ENCODE measurements at places on chromosomes 12 and 14. TPM values are rescaled to one million over a fixed set of nuclear protein-coding genes. Genes with fewer than 3 reads are reported as not detected.

DNA sequence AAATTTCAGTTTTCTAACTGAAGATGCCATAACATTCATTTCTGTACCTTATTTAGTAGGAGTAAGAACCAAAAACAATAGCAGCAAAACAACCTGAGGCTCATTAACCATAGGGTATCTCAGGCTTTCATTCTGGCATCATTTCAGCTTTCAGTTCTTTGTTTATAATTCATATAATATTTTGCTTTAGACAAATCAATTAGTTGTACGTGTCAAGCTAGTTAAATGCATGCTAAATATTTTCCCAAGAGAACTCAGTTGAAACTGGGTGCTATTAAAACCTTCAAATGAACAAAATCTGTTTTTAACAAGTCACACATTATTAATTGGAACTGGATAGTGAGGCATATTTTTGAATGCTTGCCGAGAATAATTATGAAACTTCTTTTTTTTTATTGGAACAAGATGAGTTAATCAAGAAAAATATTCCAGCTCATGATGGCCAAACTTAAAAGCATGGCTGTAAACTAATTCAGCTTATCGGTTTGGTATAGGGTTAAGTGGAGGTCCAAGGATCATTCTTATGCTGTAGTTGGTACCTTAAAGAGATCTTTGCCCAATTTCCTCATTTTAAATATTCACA lies 442.7 kb downstream of the BTG1 start:
- no peaks in the 10 kb centered on the region for H3K27me3 ChIP-seq
- H3K4me3 ChIP-seq, result no peak overlapping the region
- no peaks in the 10 kb centered on the region for H3K36me3 ChIP-seq
- no peak overlapping the region for H3K27ac ChIP-seq
- H3K4me1 ChIP-seq, result no peaks in the 10 kb centered on the region

- peaks cover 13% of the 10 kb centered on the region for H3K4me1 ChIP-seq
- H3K4me3 ChIP-seq, result no peak overlapping the region
- DNase-seq, result no peak
Measured at GRCh38 chr12:98123021-98123461, 392.3 kb upstream of the TMPO start.

DNA sequence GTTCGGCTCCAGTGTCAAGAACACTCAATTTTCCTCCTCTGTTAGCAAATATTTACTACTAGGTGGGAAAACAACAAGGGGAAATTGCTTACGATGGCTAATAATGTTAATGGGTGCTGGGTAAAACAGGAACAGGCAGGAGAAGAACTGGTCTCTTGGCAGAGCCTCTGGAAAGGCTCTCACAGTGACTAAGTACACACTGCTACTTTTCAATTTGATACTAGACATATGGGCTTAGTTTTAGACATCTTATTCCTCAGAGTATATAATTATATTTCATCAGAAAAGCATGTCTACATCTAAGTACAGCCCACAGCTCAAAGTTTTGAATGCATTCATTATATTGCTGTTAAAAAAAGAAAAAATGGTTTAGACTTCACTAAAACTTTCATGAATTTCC lies 65.4 kb upstream of the SAV1 start:
- H3K27me3 ChIP-seq, result no peaks in the 10 kb centered on the region
- no peak overlapping the region for H3K4me3 ChIP-seq
- H3K27ac ChIP-seq, result no peak overlapping the region

DNA sequence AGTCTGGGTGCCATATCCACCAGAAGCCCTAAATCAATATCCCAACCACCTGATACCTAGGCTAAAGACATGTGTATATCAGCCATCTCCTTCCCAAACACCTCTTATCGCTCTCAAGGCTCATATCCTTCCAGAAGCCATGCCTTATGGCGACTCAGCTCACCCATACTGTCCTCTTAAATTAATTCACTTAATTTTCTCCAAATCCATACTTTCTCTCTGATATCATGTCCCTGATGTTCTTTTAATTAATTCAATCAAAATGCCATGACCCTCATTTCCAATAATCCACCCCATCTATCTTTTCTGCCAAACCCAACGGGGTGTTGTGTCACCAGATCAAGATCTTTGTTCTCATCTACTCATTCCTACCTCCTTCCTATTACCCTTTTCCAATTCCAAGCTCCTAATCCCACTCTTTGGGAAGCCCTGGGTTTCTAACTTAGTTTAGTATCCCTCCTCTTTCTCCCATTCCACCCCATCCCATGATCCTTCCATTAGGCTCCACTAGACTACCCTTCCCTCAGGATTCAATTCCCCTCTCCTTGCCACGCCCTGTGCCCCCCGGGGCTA lies 723 bp downstream of the ATF7 start:
- no peaks in the 10 kb centered on the region for H3K36me3 ChIP-seq
- peak overlapping the region; percentile 69 for H3K4me3 ChIP-seq
- no peaks in the 10 kb centered on the region for H3K4me1 ChIP-seq
- no peak for DNase-seq

- no peak for DNase-seq
- H3K36me3 ChIP-seq, result no peaks in the 10 kb centered on the region
- no peaks in the 10 kb centered on the region for H3K27me3 ChIP-seq
- H3K4me1 ChIP-seq, result peaks cover 41% of the 10 kb centered on the region
- no peak overlapping the region for H3K4me3 ChIP-seq
Measured at GRCh38 chr14:51870606-51871005, 10.2 kb downstream of the GNG2 start.

DNA sequence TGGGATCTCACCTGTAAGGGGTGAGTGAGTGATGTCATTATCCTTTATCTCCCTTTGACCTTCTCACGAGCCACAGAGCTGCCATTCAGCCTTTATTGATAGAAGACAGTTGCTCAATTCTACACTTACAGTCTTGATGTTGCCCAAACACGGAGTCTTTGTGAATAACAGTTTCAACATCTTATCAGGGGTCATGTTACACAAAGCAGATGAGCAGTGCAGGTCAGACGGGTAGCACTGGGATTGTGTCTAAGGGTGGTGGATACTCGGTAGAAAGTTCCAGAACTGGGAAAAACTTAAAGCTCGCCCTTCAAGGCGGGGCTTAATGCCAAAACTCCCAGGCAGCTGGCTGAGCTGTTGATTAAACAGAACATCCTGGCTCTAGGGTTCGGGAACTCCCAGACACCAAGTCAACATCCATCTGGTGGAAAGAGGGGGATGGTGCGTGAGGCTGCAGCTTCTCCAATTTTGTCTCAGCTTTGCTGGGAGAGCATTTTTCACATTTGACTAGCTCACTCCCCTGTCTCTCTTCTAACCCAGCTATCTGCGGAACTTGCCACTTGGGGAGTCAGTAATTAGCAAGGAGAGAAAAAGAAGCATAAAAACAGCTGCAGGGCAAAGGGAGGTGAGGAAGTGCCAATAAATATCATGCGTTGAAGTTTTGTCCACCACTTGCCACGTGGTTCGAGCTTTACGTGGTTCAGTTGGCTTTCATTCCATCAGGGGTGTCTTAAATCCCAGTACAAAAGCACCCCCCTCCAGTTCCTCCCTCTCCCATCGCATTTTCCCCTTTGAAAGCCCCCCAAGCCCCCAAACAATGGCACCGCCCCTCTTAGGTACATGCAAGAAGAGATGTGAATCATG lies 31.0 kb downstream of the FOXN4 start:
- no peaks in the 10 kb centered on the region for H3K36me3 ChIP-seq
- no peak overlapping the region for H3K4me3 ChIP-seq
- H3K4me1 ChIP-seq, result peaks cover 17% of the 10 kb centered on the region
- no peak for DNase-seq
- peak overlapping the region; percentile 53 for H3K27ac ChIP-seq

DNA sequence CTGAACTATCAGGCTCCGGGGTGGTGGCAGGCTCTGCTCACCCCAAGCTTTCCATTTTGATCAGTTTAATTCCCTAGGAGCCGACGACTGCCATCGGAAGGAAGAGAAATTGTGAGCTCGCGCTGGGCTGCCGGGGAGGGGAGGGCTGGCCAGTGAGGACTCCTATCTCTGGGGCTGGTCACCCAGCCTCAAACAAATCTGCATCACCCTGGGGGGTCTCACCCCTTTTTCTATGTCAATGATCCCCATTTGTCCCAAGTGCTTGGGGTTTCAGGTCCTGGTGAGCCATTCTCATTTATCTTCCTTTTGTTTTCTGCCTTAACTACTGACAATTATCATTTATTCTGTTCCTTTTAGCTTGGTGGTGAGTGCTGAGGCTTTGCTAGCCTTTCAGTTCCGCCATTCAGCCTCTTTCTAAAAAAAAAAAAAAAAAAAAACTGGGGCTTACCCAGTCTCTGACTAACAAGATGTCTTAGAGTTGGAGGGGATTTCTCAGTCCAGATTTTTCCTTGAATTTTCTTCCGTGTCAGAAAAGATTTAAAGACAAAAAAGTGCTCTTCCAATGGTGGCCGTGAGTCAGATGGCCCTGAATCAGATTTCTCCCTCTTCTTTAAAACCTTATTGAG lies 22.8 kb upstream of the USP44 start:
- H3K36me3 ChIP-seq, result no peaks in the 10 kb centered on the region
- no peak overlapping the region for H3K27ac ChIP-seq
- no peaks in the 10 kb centered on the region for H3K27me3 ChIP-seq
- H3K4me1 ChIP-seq, result peaks cover 4% of the 10 kb centered on the region

- H3K4me1 ChIP-seq, result no peaks in the 10 kb centered on the region
- no peak for DNase-seq
- H3K27ac ChIP-seq, result peak overlapping the region; percentile 89
- H3K36me3 ChIP-seq, result no peaks in the 10 kb centered on the region
Measured at GRCh38 chr12:124938587-124938986, 24.1 kb upstream of the UBC start.

- H3K36me3 ChIP-seq, result no peaks in the 10 kb centered on the region
- H3K4me1 ChIP-seq, result no peaks in the 10 kb centered on the region
- H3K27me3 ChIP-seq, result no peaks in the 10 kb centered on the region
- no peak overlapping the region for H3K27ac ChIP-seq
- peak; percentile 48 for DNase-seq
Measured at GRCh38 chr14:101499080-101499479, 62.2 kb upstream of the DIO3 start.

- no peak overlapping the region for H3K27ac ChIP-seq
- no peak overlapping the region for H3K4me3 ChIP-seq
- H3K4me1 ChIP-seq, result no peaks in the 10 kb centered on the region
- no peaks in the 10 kb centered on the region for H3K36me3 ChIP-seq
Measured at GRCh38 chr12:56699020-56699661, 11.1 kb upstream of the PTGES3 start.

DNA sequence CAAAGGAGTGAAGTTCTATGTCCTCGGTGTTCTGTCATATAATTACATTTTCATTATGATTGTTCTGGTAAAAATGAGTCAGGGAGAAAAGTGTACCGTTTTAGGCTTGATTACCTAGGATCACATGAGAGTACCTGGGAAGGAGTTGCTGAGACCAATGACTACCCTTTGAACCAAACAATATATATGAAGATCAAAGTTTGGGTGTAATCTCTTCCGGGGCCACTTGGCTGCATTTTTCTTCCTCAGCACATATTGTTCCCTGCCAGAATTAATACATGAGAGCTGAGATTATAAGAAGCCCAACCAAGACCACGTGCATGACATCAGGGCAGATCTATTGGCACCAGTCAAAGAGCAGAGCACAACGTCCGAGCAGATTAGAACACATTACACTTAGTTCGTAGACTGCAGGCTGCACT lies 41.1 kb upstream of the DHRS7 start:
- no peaks in the 10 kb centered on the region for H3K36me3 ChIP-seq
- H3K27ac ChIP-seq, result no peak overlapping the region
- DNase-seq, result no peak
- H3K4me3 ChIP-seq, result no peak overlapping the region

- no peaks in the 10 kb centered on the region for H3K4me1 ChIP-seq
- H3K27me3 ChIP-seq, result no peaks in the 10 kb centered on the region
- H3K4me3 ChIP-seq, result no peak overlapping the region
- H3K36me3 ChIP-seq, result no peaks in the 10 kb centered on the region
Measured at GRCh38 chr12:6644257-6644596, 3.0 kb downstream of the ACRBP start.

DNA sequence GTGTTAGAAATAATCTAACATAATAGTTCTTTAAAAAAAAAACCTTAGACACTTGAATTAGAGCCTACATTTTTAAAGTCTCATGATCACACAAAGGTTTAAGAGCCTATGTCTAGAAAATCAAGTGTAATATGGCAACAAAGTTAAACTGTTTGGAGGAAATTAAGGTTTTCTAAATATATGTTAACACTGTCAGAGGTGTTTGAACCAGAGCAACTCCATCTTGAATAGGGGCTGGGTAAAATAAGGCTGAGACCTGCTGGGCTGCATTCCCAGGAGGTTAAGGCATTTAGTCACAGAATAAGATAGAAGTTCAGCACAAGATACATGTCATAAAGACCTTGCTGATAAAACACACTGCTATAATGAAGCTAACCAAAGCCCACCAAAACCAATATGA lies 12.4 kb downstream of the CPNE8 start:
- H3K27me3 ChIP-seq, result no peaks in the 10 kb centered on the region
- H3K27ac ChIP-seq, result no peak overlapping the region
- H3K36me3 ChIP-seq, result no peaks in the 10 kb centered on the region
- H3K4me3 ChIP-seq, result no peak overlapping the region
- no peak for DNase-seq

DNA sequence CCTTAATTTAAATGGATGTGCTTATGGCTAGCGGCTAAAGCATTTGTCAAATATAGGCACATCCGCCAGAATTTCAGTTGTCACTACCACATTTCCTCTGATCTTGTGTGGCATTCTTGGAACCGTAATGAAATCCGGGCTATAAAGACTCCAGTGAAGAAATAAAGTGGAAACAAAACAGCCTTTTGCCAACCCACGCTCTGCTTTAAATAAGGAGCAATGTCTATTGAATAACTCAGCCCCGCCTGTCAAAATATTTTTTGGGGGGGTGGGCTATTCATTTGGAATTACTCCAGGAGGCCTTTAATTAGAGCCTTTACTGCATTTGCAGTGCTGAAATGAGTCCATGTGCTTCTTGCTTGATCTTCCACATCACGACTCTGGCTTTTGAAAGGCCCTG lies 179.6 kb upstream of the RPH3A start:
- H3K4me3 ChIP-seq, result no peak overlapping the region
- no peak overlapping the region for H3K27ac ChIP-seq
- no peaks in the 10 kb centered on the region for H3K4me1 ChIP-seq
- H3K27me3 ChIP-seq, result peaks cover 6% of the 10 kb centered on the region
- no peaks in the 10 kb centered on the region for H3K36me3 ChIP-seq
- DNase-seq, result no peak

- H3K4me1 ChIP-seq, result no peaks in the 10 kb centered on the region
- H3K36me3 ChIP-seq, result no peaks in the 10 kb centered on the region
- no peaks in the 10 kb centered on the region for H3K27me3 ChIP-seq
- H3K4me3 ChIP-seq, result no peak overlapping the region
Measured at GRCh38 chr14:85572011-85572410, 42.1 kb downstream of the FLRT2 start.

- no peak overlapping the region for H3K27ac ChIP-seq
- peaks cover 16% of the 10 kb centered on the region for H3K4me1 ChIP-seq
- no peaks in the 10 kb centered on the region for H3K27me3 ChIP-seq
- DNase-seq, result no peak
- no peaks in the 10 kb centered on the region for H3K36me3 ChIP-seq
Measured at GRCh38 chr12:46516238-46516932, 143.8 kb upstream of the SLC38A2 start.

- no peaks in the 10 kb centered on the region for H3K27me3 ChIP-seq
- H3K4me1 ChIP-seq, result no peaks in the 10 kb centered on the region
- peak; percentile 38 for DNase-seq
- H3K4me3 ChIP-seq, result no peak overlapping the region
- H3K27ac ChIP-seq, result no peak overlapping the region
- H3K36me3 ChIP-seq, result peaks cover 83% of the 10 kb centered on the region
Measured at GRCh38 chr14:34596891-34597290, 33.1 kb downstream of the SNX6 start.

DCAF5 gene
- 42.1 TPM for total RNA-seq

HCAR3 gene
- total RNA-seq, result 0.14 TPM

LBHD2 gene
- not detected for total RNA-seq

PDE3A gene
- 90.0 TPM for total RNA-seq

GXYLT1 gene
- total RNA-seq, result 10.8 TPM

A2M gene
- 271 TPM for total RNA-seq

CCDC197 gene
- not detected for total RNA-seq

PLEKHH1 gene
- total RNA-seq, result 3.7 TPM

PRPH gene
- total RNA-seq, result 19.7 TPM

Measured in sigmoid colon (tissue), 7 donors.